ENCODE measurements at places on chromosomes 1 and 21.

DNA sequence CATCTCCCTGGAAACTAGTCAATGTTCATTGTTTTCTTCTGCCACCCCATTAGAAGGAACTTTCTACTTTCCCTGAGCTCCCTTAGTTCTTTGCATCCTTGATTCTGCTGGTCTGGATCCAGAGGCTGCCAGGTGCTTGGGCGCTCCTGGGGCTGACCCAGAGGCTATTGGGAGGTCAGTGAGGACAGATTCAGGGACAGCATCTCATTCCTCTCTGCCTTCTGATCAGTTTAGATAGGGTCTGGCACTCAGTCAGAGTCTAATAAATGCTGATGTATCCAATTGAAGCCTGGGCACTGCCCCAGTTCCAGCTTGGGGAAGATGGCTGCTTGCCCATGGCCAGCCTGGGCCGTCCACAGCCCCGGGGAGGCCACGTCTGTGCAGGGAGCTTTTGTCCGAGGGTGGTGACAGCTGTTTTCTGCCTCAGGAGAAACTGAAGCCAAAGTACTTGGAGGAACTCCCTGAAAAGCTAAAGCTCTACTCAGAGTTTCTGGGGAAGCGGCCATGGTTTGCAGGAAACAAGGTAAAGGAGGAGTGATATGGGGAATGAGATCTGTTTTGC is 2.3 kb downstream of the GSTM1 start:
- DNase-seq: no peak

- no peak for DNase-seq
These were observed 754 bp upstream of the LSS start for GRCh38 chr21:46229133-46229922.

GRCh38 chr1:158153746-158154444 is 26.8 kb upstream of the CD1D start:
- no peak for DNase-seq

- no peak for DNase-seq
These were observed 61.2 kb upstream of the PRDX6 start for GRCh38 chr1:173415905-173416450.

- no peak for DNase-seq
These were observed at the start of gene SLAMF9 for GRCh38 chr1:159953536-159954515. Gene SLAMF9 (minus strand): TSS chr1:159954237. CDS start chr1:159954137, 100 bp downstream.

DNA sequence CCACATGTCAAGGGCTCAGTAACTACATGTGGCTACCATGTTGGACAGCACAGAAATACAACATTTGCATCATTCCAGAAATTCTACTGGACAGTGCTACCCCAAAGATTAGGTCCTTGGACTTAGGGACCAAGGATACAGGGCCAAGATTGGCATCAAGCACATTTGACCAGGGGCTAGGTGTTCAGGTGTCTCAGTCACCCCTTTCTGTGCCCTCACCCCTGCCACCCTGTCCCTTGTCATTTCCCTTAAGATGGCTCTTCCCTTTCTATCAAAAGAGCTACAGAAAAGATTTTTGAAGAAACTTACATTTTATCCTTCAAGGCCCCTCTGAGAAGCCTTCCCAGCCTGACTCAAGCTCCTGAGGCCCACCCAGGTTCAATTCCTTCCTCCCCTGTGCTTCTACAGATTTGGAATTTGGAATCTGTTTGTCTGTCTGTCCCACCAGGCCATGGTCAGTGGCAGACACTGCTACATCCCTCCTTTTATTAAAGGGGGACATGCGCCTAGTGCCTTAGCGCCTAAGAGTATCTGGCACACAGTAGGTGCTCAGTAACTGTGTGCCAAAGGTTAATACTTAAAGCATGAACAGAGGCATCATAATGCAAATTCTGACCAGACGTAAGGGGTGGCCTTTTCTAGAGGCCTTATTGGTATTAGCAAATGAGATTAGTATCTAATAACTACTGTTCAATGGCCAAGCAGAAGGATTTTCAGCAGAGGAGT is 21.4 kb downstream of the CSF1 start:
- DNase-seq: no peak

DNA sequence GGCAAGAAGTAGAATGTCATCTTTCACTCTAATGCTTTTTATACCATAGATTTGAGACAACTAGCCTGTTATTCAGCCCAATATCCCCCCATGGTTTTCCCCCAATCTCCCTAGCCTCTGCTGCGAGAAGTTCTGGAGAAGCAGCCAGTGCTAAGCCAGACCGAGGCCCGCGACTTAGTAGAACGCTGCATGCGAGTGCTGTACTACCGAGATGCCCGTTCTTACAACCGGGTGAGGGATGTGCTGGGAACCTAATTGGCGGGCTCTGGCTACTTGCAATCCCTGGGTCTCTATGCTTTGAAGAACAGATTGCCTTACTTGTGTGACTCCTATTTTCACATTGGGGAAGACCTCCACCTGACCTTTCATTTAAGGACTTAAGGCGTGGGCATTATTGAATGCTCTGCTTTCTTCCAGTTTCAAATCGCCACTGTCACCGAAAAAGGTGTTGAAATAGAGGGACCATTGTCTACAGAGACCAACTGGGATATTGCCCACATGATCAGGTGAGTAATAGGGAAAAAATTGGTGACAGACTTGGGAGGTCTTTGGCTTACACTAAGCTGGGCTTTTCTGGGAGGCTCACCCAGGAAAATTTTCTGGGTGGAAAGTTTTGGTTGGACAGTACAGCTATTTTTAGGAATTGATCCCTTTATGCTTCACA is 1.9 kb downstream of the PSMB4 start:
- no peak for DNase-seq

GRCh38 chr1:36858553-36858952 is 175.8 kb downstream of the GRIK3 start:
- no peak for DNase-seq

- DNase-seq: no peak
These were observed 56.1 kb downstream of the ATP2B4 start for GRCh38 chr1:203682473-203683383.
